ENCODE measurements at places on chromosomes 3 and 15. TPM values are rescaled to one million over a fixed set of nuclear protein-coding genes. Genes with fewer than 3 reads are reported as not detected.

Gene OCA2
- not detected for polyA plus RNA-seq

Gene PLS1
- 0.36 TPM for polyA plus RNA-seq

Gene BCL2A1
- polyA plus RNA-seq, result 44.7 TPM

Gene CACNA2D3
- not detected for polyA plus RNA-seq

Gene TEX9
- 1.5 TPM for polyA plus RNA-seq

Gene TICRR
- not detected for polyA plus RNA-seq

Gene LRRC49
- polyA plus RNA-seq, result 0.26 TPM

Gene FILIP1L
- polyA plus RNA-seq, result 0.29 TPM

Gene GREM1
- not detected for polyA plus RNA-seq

Gene GOLGA8H
- not detected for polyA plus RNA-seq

Gene CHRNA7
- polyA plus RNA-seq, result not detected

All from naive B cell (primary cell).